Stimulated activated CD4-positive, alpha-beta T cell treated with anti-CD3 and anti-CD28 coated beads, Interleukin-12 subunit alpha, Interleukin-12 subunit beta, amount 100 ng/mL, for 48 hours (primary cell): ENCODE measurements at places on chromosomes 1 and 21.

GRCh38 chr1:41847733-41848132, 71.0 kb downstream of the HIVEP3 start:
- no peak for DNase-seq

DNA sequence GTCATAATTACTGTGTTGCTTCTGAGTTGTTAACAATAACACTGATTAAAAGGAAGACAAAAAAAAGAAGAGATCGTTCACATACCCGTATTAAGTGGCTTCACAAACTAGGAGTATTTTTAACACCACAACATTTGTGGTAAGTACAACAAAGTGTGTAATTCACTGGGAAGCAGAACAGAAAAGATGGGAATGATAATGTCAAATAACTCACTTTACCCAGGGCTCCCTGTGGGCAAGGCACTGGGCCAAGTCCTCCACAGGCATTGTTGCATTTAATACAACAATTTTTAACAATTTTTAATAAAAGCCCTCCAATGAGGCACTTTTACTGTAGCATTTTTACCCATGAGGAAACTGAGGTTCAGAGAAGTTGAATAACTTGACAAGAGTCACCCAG, 385.0 kb upstream of the ST6GALNAC5 start:
- DNase-seq = no peak

GRCh38 chr1:84912726-84913554, 19.9 kb upstream of the LPAR3 start:
- DNase-seq = no peak

DNA sequence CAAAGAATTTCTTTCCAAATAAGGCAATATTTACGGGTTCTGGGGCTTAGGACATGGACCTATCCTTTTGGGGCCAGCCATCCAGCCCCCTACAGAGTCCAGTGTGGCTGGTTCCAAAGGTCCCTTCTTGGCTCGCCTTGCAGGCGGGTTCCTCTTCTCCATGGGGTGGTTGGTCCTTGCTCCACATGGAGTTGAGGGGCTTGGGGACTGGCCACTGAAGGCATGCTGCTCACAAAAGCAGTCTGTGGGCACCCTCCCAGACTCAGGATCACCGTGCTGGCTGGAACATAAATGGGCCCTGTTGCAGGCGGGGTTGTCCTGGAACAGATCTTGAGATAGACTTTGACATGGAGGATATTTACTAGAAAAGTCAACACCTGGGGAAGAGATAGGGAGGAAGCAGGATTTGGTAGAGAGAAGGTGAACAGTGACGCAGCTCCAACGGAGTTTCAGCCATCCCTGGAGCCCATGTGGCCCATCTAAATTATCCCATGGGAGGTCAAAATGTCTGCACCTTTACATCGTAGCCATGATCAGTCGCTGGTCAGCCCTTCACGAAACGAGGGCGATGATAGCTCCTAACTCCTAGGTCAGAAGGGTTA, 39.1 kb upstream of the LRP8 start:
- DNase-seq = no peak

- no peak for DNase-seq
These were observed 4.6 kb upstream of the OLIG2 start for GRCh38 chr21:33021150-33021549.

GRCh38 chr21:36606287-36606982, 92.5 kb upstream of the SIM2 start:
- DNase-seq = no peak

GRCh38 chr1:67647036-67647798, 37.8 kb upstream of the GADD45A start:
- DNase-seq = no peak

- DNase-seq = no peak
These were observed 1.4 kb upstream of the ARHGEF2 start for GRCh38 chr1:155979597-155980343.

GRCh38 chr1:214165850-214166374, 115.0 kb upstream of the SMYD2 start:
- no peak for DNase-seq

DNA sequence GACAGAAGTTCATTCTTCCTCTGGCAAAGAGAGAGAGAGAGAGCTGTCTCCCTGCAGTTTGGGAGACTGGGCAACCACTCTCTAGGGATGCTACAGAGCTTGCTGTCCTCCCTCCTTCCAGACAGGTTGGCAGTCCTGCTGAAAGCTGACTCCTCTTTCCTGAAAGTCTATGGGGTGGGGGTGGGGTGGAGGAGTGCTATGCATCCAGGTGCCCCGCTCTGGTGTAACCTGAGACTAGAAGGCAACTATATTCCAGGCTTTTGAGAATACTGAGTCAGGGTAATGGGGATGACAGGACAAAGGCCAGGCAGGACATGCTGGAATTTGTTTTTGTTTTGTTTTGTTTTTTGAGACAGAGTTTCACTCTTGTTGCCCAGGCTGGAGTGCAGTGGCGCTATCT, 55.4 kb downstream of the OPTC start:
- no peak for DNase-seq

DNA sequence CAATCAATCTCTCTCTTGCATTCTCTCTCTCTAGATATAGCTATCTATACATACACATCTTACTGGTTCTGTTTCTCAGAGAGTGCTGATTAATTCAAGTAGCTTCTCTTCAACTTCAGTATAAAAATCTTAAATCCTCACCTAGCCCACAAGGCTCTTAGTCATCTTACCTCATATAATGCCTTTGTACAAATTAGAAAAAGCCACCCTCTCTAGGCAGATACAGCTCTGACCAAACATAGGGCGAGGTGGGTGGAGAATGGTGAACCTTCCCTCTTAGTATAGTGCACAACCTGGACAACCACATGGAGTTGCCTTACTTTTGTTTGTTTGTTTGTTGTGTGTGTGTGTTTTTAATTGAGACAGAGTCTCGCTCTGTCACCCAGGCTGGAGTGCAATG, 5.1 kb upstream of the INAVA start:
- no peak for DNase-seq

GRCh38 chr1:212618466-212619210, 10.1 kb downstream of the ATF3 start:
- DNase-seq = no peak

DNA sequence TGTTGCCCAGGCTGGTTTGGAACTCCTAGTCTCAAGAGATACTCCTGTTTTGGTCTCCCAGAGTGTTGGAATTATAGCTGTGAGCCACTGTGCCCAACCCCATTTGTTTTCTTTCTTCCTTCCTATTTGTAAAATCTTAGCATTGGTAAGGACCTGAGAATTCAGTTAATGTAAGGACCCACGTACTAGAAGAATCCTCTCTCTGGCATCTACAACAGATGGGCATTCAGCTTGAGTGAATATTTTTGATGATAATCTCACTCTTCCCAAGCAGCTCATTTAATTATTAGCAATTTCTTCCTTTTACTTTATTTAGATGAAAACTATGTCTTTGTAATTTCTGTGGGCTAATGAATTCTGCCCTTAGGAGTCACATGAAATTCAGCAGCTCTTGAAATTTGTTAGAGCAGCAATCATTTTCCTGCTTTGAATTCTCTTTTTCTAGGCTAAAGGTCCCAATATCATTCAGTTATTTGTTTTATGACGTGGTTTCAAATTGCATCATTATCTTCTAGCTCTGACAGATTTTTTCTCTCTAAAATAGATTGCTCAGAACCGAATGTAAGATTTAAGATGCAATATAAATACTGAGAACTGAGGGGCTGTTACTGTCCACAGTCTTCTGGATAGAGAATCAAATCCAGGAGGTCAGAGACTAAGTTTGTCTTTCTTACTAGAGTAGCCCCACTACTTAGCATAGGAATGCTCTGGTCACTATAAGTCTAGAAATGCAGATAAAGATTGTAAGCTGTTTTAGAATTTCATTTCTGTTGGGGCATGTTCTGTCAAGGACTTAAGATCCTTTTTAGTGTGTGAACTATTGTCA, 59.4 kb downstream of the EPB41 start:
- DNase-seq = no peak

DNA sequence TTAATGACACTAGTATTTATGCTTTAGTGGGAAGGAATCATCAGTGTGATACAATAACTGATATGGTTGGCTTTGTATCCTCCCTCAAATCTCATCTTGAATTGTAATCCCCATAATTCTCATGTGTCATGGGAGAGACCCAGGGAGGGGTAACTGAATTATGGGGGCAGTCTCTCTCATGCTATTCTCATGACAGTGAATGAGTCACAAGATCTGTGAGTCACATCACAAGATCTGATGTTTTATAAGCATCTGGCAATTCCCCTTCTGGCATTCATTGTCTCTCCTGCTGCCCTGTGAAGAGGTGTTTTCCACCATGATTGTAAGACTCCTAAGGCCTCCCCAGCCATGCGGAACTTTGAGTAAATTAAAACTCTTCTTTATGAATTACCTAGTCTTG, 1760.3 kb downstream of the NCAM2 start:
- no peak for DNase-seq

- DNase-seq = peak; percentile 41
These were observed 20.6 kb upstream of the SH3D21 start for GRCh38 chr1:36285443-36286101.

GRCh38 chr21:33434770-33435360, 31.7 kb downstream of the IFNGR2 start:
- DNase-seq = no peak

GRCh38 chr1:201639391-201639790, 100.5 kb downstream of the NAV1 start:
- no peak for DNase-seq

DNA sequence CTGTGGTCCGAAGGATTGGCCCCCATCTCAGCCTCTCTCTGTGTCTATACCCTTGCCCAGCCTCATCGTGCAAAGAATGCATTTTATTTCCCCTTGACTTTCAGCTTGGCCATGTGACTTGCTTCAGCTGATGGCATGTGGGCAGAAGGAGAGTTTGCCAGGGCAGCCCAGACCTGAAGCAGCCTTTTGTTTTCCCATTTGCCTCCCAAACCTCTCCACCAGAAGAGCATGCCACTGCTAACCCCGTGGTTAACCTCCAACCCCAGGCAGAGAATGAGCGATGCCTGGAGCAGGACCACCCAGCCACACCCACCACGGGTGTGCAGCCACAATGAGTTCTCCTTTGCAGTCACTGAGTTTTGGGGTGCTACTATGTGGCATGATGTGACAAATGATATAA, 136.4 kb downstream of the SETD4 start:
- DNase-seq = no peak

- DNase-seq = no peak
These were observed 127.6 kb downstream of the CYYR1 start for GRCh38 chr21:26445440-26445839.

- DNase-seq = no peak
These were observed 228.8 kb downstream of the COL11A1 start for GRCh38 chr1:102879439-102879993.

DNA sequence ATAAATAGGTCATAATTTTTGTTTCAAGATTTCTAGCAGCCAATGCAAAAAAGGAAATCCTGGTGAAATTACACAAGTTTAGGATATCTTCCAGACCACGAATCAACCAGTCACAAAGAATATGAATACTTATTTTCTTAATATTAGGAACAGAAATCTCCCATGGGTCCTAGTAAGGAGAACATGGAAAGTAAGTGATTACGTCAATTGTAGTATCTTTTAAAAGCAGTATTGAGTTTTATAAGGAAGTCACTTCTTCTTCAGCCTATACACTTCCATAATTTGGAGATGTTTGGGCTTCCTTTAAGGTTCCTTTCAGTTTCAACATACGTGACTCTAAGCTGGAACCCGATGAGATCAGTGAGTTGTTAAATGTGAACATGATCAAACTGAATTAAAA, 534.5 kb downstream of the USP25 start:
- DNase-seq = no peak

- no peak for DNase-seq
These were observed 13.4 kb downstream of the HDAC1 start for GRCh38 chr1:32305310-32305709.
